ENCODE measurements at places on chromosomes 6 and 20.

- no peak for DNase-seq
These were observed 35.2 kb downstream of the JPH2 start for GRCh38 chr20:44151621-44152416.

- no peak for DNase-seq
These were observed 23.5 kb upstream of the ATRN start for GRCh38 chr20:3447321-3447720.

GRCh38 chr6:98995116-98995515 lies 47.4 kb upstream of the FBXL4 start:
- no peak for DNase-seq

- no peak for DNase-seq
These were observed 828.8 kb upstream of the GJE1 start for GRCh38 chr6:141303907-141304306.

DNA sequence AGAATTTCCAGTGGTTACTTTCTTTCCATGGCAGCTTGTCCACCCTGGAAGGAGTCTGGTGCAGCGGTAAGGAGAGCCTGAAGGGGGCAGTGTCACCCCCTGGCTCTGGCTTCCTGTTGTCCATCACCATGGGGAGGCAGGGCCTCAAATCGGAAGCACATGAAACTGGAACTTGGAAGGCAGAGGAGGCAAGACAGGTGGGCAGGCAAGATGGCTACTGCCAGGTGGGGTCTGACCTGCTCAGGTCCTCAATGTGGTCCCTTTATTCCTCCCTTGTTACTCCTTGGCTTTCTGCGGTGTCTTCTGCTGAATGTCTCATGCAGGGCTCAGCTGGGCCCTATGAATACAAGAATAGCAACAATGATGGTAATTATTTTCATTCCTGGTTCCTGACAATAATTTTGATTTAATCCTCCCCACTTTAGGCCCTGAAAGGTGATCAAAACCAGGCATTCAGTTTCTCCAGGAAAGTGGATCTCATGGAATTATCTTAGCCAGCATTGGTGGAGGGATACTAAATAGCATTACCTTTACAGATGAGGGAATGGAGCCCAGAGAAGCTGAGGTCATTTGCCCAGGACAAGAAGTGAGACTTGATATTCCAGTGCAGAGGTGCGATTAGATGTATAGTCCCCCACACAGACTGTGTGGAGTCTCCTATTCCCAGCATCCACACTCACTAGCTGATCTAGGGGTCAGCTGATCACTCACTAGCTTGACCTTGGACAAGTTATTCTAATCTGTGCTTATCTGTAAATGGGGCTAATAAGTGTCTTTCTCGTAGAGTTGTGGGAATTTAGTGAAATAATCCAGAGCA lies 17.6 kb upstream of the SNAI1 start:
- DNase-seq: no peak

GRCh38 chr20:25039697-25040437 lies 18.1 kb downstream of the ACSS1 start:
- DNase-seq: no peak

DNA sequence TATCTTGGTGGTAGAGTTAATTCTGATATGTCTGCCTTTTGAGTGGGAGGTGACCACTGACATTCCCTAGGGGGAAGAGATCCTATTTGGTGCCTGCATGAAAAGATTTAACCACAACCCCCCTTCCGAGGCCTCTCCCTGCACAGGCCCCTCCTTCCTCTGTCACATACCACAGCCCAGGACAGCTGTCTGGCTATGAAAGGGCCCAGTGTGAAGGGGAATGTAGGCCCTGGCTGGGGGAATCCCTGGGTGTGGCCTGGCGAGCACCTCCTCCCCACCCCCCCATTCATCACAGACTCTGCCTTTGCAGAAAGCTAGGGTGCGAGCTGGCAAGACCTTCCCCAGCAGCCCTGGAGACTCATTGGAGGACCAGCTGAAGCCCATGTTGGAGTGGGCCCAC lies 27.4 kb upstream of the MAPRE1 start:
- peak; percentile 13 for DNase-seq

DNA sequence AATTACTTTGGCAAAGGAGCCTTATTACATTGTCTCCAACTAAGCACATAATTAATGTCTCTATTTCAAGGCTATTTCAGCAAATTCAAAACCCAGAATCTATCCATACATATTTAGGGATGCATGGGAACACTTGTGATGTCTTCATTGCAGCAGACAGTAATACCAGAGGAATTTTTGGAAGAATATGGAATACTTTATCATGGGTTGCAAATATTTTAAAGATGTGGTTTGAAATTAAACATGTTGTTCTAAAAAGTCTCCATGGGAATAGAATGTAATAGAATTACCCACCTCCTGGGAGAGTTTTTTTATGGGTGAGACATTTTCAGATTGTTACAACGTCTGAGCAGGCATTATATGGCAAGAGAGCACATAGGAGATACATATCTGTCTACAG lies 170.8 kb downstream of the KCNQ5 start:
- DNase-seq: no peak
